Stimulated activated naive CD4-positive, alpha-beta T cell (primary cell): ENCODE measurements at places on chromosomes 11 and 22.

- DNase-seq: no peak
Observed at GRCh38 chr11:91585035-91585801, 639.4 kb upstream of the FAT3 start.

DNA sequence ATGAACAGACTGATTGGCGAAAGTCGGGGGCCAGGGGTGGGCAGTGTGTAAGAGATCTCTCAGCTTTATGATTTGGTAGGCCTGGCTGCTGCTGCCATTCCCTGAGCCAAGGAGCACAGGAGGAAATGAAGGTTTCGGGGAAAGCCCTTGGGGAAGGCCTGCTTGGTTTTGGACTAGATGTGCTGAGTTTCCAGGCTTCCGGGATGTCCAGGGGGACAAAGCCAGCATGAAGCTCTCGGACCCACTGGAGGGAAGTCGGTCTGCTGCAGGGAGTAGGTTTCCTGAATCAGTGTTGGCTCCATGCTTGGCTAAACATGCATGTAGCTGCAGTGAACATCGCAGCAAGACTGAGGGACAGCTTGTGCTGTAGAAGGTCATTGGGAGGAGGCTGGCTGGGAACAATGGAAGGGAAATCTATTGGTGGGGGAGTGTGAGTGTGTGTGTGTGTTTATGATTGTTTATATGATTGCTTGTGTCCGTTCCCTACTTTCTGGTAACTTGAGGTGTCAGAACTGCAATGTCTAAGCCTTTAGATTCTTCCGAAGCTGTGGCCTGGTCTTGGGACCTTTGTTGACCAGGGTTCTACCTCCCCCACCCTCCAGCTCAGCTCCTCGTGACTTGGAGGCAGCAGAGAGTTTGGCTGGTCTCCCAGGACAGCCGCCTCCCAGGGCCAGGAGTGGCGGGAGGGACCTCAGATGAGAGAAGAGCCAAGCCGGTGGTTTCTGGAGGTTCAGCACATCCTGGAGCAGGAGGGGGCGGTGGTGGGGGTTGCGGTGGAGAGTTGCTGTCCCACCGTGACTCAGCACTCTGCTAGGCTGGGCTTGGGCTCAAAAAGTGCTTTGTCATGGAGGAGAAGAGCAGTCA lies 4.0 kb upstream of the FTH1 start:
- no peak for DNase-seq

DNA sequence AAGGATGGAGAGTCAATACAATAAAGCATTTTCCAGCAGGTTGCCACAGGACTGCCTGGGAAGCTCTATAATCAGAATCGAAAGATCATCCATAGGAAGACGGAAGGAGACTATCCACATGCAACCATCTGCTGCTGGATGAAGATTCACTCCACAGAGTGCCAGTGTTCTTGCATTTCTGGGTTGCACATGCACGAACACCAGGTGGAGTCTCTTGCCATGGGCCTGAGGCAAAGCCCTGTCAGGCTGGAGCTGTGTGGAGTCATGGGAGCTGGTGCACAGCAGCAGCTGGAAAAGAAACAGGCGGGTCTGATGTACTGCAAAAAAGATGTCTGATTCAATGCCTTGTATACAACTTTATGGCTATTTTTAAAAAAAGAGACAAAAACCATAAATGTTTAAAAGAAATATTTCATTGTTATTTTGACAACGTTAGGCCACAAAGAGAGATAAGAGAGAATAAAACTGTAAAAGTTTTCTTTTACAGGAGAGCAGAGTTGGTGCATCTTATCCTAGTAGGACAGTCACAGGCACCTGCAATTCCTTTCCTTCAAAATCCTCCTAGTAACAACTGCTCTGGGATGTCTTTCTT lies 12.9 kb upstream of the FAT3 start:
- no peak for DNase-seq

GRCh38 chr22:38040953-38041759 lies 16.0 kb upstream of the PICK1 start:
- no peak for DNase-seq

GRCh38 chr22:46362203-46362933 lies 26.9 kb downstream of the TRMU start:
- DNase-seq: no peak

DNA sequence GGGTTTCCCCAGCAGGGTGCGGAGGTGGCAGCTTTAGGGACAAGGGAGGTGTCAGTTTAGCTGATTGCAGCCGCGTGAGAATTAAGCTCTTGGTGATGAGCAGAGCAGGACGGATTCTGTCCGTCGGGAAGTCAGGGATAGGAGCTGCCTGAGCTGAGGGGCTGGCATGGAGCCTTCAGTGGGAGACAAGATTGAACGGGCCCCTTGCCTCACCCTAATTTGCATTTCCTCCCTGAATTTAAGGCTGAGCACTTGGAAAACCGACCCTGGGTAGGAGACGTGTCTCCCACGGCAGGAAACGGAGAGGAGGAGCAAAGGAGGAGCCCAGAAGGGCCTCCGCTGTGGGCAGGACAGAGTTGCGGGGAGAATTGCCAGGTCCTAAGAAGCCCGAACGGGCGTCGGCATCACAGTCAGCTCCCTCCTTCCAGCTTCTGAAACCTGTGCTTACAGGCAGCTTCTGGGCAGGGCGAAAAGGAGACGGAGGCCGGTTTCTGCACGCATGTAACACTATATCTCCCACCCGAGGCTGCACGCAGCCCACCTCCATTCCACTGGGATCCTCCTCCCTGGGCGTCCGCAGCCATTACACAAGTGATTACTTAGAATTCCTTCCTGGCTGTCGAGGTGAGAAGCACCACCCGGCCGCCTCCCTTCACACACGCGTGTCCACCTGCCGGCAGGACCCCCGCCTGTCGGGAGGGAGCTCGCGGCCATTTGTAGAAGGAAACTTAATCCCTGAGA lies 345.8 kb downstream of the BRD1 start:
- no peak for DNase-seq

- no peak for DNase-seq
Observed at GRCh38 chr11:103875855-103876510, 160.5 kb upstream of the DDI1 start.

DNA sequence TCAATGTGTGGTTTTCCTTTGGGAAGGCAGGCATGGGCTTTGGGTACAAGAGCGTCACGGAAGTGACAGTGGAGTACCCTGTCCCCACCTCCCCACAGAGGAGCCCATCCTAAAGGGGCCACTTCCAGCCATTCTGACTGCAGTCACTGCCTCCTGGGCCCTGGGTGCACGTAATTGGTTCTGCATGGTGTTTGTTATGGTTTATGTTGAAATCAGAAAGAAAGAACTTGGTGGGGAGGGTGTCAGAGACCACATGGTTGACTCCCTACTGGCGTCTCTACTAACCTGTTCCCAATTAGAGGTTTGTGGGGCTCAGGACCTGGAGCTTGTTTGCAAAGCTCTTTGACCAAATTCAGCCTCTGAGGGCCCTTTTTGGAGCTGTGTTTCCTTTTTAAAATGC lies 40.8 kb downstream of the RIBC2 start:
- no peak for DNase-seq

- no peak for DNase-seq
Observed at GRCh38 chr11:64227405-64227956, 1.4 kb downstream of the NUDT22 start.

DNA sequence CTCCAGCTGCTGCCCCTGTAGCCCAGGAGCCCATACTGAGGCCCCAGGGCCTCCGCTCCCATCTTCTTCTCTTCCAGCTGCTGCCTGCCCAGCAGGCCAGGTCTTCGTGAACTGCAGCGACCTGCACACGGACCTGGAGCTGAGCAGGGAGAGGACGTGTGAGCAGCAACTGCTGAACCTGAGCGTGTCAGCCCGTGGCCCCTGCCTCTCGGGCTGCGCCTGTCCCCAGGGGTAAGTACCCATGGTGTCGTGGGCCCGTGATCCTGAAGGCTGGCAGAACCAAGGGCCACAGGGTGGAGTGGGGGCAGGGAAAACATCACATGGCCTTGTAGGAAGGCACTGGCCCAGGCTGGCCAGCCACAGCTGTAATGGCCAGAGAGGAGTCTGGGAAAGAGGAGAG lies 31.2 kb downstream of the OTOG start:
- DNase-seq: no peak
